Left lung (tissue), 14 donors: ENCODE measurements at places on chromosomes 4 and X. TPM values are rescaled to one million over a fixed set of nuclear protein-coding genes. Genes with fewer than 3 reads are reported as not detected.

POLR2B gene
- polyA plus RNA-seq: 124 TPM

NEXMIF gene
- polyA plus RNA-seq: 0.30 TPM

P2RY8 gene
- polyA plus RNA-seq: 0.85 TPM

MAGEB17 gene
- polyA plus RNA-seq: 0.11 TPM

SLC4A4 gene
- polyA plus RNA-seq: 50.9 TPM

SH3BGRL gene
- polyA plus RNA-seq: 205 TPM

CLNK gene
- 0.61 TPM for polyA plus RNA-seq

PABPC1L2B gene
- not detected for polyA plus RNA-seq

CYLC1 gene
- not detected for polyA plus RNA-seq
